ENCODE measurements at places on chromosomes 12 and 14.

GRCh38 chr14:84826294-84826693 is 703.6 kb upstream of the FLRT2 start:
- DNase-seq = no peak

DNA sequence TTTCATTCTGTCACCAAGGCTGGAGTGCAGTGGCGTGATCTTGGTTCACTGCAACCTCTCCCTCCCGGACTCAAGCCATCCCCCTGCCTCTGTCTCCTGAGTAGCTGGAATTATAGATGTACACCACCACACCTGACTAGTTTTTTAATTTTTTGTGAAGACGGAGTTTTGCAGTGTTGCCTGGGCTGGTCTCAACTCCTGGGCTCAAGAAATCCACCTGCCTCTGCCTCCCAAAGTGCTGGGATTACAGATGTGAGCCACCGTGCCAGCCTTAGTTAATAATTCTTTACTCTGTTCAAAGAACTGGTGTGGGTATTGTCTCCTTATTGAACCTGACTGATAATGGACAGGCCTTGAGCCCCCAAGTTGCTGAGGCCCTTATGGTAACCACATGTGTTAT is 10.4 kb upstream of the KRT7 start:
- DNase-seq = no peak

DNA sequence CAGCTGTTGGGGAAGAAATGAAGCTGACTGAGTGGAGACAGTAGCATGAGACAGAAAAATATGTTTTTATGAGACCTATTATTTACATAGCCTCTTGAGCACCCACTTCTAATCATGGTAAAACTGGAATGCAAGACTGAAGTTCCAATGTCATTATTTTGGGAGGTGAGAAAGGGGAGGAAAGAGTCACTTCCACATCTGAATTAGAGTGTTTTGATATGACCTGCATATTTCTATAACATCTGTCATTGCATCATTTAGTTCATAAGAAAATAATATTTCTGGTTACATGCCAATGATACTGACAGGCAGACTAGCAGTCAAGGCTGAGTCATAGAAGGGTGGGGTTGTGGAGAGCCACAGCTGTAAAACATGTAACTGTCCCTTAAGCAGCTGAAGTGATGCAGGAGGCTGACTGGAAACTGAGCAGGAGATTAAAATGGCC is 26.7 kb downstream of the NTN4 start:
- no peak for DNase-seq

DNA sequence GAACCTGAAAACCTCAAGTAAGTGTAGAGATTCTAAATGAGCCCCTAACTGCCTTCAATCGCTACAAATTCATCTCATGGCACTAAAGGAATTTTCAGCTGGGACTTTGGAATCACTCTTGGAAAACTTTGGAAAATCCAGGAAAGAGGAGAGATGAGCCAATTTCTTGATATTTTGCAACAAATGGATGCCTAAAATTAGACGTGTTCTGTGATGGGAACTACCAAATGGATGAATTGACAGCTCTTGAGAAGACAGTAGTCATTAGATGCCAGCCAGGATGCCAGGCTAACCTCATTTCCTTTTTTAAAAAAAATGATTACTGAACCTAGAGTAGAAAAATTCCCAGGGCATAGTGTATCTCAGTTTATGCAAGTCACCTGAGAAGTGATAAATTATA is 78.3 kb downstream of the NPAS3 start:
- no peak for DNase-seq
